Tibial artery (tissue), 4 donors: ENCODE measurements at places on chromosomes 11 and 22.

DNA sequence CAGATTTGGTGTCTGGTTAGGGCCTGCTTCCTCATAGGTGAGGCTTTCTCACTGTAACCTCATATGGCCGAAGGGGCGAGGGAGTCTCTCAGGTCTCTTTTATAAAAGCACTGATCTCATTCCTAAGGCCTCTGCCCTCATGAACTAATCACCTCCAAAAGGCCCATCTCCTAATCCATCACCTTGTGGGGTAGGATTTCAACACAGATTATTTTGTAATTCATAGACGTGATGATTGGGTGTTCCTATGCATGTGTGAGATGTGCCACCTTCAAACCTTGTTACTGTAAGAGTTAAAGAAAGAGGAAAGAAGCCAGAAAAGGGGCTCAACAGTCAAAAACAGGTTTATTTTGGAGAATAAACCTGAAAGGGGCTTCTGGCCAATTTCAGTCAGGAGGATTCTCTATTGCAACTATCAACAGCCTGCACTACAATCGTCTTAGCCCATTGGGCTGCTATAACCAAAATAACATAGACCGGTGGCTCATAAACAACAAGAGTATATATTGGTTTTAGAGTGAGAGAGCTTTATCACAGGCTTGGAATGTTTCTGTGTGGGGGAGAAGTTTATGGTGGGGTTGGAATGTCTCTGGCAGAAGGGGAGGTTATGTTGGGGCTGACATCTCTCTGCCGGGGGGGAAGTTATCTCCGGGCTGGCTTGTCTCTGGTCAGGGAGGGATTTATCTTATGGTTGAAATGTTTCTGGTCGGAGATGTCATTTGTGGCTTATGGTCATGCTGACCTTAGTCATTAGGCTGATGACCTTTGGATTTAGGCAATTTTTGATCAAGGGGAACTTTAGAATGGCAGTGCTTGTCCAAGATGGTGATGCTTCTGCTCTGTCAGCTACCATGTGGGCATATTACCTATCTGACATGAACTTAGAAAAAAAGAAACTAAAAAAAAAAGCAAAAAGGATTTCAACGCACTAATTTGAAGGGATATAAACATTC is 35.1 kb downstream of the CSF2RB start:
- DNase-seq, result no peak

DNA sequence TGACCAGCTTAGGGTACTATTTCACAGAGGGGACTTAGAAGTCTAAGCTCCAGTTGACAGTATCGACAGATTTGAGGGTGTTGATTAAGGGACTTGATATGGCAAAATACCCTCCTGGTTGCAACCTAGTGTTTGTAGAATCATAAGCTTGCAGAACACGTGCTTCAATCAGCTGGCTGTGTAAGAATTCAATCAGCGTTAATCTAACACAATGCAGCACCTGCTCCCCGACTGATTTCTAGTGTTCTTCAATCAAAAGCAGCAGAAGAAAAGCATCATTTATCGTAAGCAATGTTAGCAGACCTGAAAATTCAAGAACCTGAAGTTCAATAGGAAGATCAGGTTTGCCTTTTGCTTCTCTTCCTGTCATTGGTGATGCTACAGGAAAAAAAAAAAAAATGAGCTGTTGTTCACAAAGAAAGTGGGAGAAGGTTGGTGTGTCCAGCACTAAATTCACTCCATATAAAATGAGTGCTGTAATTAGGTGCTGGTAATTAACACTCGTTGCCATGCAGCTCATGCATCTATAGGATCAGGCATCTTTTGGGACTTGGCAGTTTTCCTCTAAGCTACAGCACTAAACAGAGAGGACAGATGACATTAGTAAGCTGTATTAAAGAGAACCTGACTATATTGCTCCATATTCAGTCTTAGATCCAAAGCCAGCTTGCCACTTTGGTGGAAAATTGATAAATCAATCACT is 840.3 kb downstream of the OPCML start:
- DNase-seq, result no peak

DNA sequence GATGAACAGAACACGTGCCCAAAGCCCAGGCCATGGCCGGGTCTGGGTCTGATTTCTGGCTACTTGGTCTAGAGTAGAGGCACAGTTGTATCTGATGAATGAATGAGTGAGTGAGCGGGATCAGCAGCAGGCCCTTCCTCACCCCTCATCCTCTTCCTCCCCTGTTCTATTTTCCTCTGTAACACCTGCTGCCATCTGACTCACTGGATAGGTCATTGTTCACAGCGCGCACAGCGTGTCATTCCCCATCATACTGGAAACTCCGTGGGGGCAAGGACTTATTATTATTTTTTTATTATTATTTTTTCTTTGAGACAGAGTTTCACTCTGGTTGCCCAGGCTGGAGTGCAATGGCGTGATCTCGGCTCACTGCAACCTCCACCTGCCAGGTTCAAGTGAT is 13.9 kb downstream of the NCF4 start:
- DNase-seq, result no peak

DNA sequence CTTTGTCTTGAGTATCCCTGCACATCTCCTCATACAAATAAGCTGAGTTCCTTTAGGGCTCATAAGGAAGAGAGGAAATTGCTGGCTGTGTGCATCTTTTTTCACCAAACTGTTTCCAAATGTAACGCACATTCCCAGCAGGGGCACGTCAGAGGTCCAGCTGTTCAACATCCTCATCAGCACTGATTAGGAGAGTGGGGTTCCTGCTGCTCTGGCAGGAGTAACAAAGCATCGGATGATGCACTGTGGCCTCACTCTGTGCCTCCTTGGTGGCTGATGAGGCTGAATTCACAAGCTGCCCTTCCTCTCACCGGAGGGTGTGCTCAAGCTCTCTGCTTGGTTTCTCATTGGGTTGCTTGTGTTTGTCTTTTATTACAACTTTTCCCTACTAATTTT is 35.5 kb upstream of the SLC25A1 start:
- DNase-seq, result no peak

DNA sequence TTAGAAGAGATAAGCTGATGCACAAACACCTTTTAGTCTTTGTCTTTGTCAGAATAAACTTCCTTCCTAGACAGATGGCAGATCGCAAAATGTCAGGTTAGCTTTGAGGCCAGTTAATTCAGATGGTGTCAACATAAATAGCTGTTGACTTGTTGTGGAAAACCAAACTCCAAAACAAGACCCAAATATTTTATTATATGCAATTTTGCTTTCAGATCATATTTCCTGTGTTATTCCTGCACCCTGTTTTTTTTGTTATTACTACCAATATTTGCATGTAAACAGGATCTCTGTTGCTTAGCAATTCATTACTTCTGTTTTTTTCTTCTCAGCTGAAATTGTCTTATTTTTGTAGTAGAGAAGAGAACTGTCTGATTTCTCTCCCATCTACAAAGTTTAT is 316.0 kb downstream of the ETS1 start:
- DNase-seq, result no peak
